ENCODE measurements at places on chromosomes 1 and 21.

DNA sequence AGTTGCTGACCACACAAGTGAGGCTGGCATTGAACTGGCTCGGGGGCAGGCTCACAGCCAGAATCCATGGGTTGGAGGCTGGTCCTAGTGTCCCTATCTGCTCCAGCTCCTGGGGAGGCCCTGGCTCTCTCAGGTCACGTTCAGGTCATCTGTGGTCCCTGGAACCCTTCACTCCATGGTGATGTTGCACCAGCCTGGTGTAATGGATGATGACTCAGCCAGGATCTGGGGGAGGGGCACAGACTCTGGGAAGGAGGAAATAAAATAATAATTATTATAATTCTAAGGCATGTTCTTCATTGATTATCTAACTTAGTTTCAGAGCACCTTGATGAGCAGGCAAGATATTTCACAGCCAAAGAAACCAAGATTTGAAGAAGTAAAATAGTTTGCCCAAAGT, 26.6 kb upstream of the FCRL4 start:
- DNase-seq: no peak

DNA sequence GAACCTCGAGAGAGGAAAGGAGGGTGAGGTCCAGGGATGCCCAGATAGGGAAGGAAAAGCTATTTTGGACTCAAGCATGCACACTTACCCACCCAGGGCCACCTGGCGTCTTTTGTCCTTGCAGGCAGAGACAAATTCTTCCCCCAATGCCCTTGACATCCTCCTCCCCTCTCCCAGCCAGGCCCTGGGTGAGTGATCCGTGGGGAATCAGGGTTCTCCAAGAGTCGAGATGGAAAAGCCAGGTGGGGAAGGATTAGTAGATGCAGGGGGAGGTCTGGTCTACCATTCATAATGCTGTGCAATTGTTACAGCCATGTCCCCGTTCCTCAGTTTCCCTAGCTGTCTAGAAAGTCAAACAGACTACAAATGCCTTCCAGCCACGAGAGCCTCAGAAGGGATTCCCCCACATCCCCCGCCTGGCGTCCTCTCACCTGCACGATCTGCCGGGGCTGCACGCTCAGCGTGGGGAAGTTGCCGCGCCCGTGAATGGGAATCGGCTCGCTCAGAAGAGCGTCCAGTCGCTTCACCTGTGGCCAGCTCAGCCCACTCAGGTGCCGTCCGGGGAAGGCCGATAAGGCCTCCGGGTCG, 580 bp downstream of the TENT5B start:
- DNase-seq: no peak

DNA sequence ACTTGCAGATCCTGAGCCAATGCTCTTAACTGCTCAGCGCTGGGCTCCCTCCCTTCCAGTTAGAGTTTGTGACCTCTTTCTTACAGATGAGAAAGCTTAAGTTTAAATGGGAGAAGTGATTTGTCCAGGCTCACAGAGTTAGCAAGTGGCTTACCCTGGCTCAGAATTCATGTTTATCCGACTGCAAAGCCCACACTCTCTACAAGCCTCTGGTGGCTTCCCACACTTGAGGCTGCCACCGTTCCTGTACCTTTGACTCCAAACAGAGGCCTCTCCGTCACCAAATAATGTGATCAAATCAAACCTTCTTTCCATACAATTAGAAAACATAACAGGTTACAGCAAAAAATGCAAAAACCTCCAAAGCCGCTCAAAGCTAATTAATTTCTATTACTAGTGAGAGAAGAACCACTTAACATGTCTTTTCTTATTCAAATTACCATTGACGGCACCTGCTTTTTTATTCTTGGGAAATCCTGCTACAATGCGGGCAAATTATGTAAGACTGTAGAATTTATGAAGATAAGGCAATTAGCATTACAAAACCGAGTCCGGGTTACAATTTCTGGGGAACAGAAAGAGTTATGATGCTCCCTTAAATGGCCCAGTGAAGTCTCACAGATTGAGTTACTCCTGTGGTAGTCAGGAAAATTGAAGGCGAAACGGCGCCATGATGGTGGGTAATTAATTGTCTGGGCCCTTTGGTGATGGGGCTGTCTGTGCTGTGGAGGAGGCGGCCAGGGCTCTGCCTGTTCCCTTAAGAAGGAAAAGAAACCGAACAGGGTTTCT, 324.3 kb upstream of the POU3F1 start:
- DNase-seq: no peak

DNA sequence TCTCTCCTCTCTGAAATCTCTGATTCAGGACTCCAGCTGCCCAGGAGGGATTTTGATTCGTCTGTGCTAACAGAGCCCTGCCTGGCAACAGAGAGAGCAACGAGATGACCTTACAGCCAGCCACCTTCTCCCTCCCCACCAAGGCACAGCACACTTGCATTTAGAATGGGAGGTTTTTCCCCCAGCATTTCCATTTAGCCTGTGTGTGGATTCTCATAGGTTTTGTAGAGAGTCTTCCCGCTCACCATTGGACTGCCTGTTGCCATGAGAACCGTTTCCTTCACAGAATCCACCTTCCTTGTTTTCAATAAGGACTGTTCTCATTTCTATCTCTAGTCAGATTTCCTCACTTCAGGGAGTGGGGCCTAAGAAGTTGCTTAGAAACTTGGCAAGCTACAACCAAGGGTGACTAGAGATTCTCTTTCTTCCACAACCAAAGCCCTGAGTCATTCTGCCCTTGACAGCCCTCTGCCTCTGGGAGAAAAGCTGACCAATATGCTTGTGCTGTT, 5.8 kb upstream of the IKBKE start:
- no peak for DNase-seq

- DNase-seq: no peak
Measured at GRCh38 chr1:64878931-64879611, 87.3 kb downstream of the JAK1 start.

DNA sequence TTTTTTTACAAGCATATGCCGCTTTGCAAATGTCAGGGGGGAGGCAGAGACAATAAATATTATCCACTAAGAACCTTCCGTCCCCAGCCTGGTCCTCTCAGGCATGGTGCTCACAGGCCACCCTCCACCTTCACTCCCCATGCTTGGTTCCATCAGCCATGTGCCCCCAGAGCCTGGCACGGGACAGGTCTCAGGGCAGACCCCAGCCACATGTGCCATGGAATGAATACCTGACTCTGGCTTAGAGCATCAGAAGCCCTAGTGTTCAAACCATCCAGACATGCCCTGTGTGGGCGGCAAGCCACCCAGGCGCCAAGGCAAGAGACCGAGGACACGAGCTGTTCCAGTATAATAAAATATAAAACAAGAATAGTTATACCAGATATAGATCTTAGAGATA, 5.4 kb downstream of the LSS start:
- DNase-seq: no peak

GRCh38 chr1:198179556-198179981, 22.8 kb downstream of the NEK7 start:
- DNase-seq: no peak

GRCh38 chr1:214550013-214550856, 1.2 kb downstream of the PTPN14 start:
- DNase-seq: no peak

DNA sequence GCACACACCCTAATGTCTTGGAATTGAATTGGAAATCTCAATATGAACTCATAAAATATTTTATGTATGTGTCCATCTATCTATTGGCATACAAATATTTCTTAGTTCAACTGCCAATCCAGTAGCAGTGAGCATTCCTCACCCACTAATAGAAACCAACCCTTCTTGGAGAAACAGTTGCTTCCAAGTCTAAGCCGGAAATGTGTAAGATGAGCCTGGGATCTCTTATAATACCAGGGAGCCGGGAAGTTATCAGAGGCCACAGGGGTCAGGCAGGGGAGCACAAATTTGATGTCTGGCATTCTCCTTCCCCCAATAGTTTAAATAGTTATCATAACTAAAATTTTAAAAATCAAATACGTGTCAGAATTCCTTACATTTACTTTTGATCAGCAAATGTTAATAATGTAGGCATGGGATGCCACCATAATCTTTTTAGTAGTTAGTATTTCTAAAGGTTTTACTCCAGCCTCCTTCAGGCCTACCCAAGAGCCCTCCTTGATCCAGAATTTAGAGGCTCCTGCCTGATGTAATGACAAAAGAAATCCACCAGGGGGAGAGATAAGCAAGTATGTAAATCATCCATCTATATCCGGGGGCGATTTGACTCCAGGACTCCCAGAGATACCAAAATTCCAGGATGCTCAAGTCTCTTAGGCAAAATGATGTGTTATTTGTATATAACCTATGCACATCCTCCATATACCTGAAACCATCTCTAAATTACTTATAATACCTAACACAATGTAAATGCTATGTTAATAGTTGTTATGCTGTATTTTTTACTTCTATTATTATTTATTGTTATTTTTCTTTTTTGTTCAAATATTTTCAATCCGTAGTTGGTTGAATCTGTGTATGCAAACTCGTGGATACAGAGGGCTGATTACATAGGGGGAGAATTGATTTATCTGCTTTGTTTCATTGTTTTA, 218.7 kb upstream of the COA6 start:
- DNase-seq: no peak

DNA sequence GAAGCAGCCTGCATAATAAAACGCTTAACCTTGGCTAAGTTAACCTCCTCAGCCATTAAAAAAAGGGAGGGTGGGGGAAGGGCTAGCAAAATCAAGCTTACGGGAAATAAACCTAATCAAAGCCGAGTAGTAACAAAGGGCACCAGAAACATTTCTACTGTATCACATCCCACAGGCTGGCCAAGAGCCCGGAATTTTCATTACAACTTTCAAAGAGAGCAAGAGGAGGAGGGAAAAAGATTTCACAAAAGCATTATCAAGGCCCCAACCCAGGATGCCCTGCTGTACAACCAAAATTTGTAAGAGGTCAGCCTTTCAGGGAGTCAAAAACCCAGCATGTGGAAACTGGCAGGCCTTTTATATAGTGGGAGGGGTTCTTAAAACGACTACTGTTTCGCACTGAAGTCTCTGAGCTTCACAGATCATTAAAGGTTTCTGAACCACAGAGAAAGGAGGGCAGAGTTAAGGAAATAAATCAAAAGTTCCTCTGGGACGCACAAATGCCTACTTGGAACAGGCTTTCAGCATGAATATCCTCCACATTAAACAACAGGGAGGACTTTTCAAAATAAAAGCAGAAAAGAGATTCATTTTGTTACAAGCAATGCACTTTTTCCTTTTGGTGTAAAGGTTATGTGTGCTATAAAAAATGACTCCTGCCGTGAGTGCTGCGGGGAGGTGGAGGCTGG, 90.4 kb downstream of the SLC45A1 start:
- no peak for DNase-seq

GRCh38 chr1:87598429-87598828, 269.7 kb downstream of the LMO4 start:
- DNase-seq: no peak

GRCh38 chr21:33491373-33492102, at the start of gene DNAJC28:
Gene DNAJC28 (minus strand): TSS chr21:33491716. CDS start chr21:33489393, 2,323 bp downstream.
- DNase-seq: peak; percentile 90

DNA sequence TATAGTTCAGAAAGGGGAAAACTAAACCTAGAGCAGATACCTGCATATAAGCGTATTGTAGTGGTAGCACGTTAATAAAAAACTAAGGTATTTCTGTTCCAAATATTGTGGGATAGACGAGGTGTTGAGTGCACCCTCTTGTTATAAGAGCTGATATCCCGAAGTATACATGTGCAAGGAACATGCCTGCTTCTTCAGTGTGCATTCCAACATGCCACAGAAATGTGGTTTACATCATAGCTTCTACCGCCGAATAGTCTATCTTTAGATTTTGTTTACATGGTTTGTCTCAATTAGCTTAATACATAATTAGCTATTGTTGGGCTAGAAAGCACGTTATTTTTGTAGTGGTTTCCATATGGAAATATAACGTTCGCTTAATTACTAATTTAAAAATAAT, 2.2 kb downstream of the CHRM3 start:
- DNase-seq: no peak

DNA sequence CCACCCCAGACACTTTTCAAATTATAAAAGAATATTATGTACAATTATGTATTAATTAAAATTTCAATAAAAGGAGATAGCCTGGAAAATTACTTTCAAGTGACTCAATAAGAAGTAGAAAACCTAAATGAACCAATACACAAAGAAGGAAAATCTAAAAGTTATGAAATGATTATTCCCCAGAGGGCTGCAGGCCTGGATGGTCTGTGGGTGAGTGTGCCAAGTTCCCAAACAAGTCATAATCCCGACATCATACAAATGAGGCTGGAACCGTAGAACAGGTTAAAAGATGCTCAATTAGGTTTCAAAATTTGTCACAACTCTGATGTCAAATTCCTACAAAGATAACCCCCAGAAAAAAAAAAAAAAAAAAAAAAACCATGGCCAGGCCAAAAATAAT, 12.7 kb downstream of the SPATC1L start:
- DNase-seq: no peak

DNA sequence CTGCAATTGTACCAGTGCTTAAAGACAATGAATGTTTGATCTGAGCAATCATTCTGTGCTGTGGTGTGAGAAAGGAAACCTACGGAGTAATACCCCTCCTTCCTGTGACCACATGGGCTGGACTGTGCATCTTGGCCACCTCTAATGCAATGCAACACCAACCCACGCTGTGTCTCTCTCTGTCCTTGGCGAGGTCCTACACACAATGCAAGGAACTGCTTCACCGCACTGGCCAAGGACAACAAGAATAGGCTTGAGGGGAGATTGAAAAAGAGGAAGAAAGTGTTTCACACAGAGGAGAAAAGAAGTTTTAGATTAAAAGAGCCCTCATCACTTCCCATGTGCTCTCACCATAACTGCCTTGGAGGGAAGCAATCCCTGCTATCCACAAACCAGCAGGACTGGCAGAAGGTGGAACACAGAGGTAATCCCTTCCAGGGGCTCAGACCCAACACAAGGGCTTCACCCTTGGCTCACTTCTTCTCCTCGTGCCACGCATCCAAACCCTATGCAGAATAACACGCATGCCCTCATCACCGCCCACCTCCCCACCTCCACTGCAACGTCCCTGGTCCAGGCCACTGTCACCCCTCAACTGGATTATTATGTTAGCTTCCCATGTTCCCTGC, 112.5 kb upstream of the ERG start:
- DNase-seq: no peak

DNA sequence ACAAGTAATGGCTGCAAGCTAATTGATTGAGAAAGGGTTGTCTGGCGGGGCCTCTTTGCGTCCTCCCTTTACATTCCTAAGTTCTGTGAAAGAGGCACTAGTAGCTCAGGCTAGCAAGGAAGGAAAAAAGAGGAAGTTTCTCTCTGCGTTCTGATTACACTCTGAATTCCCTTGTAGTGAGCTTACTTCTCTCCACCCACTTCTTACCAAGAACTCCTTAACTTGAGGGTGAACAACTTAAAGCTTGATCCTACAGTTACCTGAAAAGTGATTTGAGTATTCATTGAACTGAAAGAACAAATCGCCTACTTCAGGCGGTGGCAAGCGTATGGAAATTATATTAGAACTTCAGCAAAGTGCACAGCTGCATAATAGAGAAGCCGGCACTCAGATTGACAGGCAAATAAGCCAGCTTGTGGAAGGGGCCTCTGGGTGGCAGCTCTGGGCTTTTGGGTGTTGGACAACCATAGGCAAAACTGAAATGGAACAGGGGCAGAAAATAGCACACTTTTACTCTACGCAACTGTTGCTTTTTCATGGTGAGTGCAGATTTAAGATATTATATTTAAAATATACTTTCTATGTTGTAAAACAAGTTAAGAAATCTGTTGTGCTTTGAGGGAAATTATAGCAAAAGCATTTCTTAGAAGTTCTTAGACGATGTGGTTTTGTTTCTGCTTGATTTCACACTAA, 464.5 kb downstream of the USP25 start:
- DNase-seq: no peak

GRCh38 chr1:9235096-9235459, 504 bp downstream of the H6PD start:
- no peak for DNase-seq

- DNase-seq: no peak
Measured at GRCh38 chr21:31078796-31079195, 40.5 kb upstream of the KRTAP19-8 start.

Measured in stimulated activated CD4-positive, alpha-beta T cell treated with anti-CD3 and anti-CD28 coated beads, Interleukin-1b, Interleukin-23, amount 100 ng/mL, for 24 hours (primary cell).